ENCODE measurements at places on chromosomes 5 and 9.

GRCh38 chr9:113755433-113755832 is 120.7 kb upstream of the ZNF618 start:
- DNase-seq = no peak

DNA sequence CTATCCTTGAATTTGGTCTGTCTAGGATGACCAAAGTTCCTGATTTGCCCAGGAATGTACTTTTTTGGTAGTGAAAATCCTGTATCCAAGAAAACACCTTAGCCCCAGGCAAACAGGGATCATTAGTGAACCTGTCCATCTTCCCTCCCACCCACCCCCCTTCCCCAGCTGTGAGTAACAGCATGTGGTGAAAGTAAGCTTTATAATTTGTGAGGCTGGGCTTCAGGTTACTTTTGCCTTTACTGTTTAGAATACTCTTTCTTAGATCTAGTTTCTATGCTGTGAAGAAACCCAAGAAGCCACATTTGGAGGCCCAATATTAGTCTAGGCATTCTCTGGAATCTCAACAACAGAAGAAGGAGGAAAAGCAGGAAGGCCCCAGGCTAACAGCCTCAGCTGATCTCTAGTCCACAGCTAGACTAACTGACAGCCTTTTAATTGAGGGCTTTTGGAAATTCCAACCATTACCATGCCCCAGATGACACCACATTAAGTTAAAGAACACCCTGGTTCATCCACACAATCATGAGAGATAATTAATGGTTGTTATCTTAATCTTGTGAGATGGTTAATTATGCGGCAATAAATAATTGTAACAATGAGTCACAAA is 703.0 kb upstream of the NUDT12 start:
- DNase-seq = no peak

- DNase-seq = no peak
Measured at GRCh38 chr5:77558266-77558665, 66.2 kb upstream of the WDR41 start.

GRCh38 chr9:131651599-131651998 is 88.3 kb downstream of the RAPGEF1 start:
- no peak for DNase-seq

DNA sequence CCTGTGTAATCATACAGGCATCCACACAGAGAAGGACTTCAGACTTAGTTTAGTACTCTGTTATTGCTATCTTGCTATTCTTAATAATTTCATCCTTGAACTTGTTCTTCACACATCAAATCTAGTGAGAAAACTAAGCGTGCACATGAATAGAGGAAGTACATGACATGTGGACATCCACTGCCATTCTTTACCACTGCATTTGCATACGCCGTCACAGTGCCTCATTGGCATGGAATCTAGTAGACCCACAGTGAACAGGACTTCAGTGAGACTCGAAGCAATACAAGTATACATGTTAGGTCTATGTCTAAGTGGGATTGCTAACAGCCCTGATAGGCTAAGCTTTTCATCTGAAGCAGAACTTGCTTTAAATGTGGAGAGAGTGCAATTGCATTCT is 592.1 kb downstream of the TLE4 start:
- no peak for DNase-seq

DNA sequence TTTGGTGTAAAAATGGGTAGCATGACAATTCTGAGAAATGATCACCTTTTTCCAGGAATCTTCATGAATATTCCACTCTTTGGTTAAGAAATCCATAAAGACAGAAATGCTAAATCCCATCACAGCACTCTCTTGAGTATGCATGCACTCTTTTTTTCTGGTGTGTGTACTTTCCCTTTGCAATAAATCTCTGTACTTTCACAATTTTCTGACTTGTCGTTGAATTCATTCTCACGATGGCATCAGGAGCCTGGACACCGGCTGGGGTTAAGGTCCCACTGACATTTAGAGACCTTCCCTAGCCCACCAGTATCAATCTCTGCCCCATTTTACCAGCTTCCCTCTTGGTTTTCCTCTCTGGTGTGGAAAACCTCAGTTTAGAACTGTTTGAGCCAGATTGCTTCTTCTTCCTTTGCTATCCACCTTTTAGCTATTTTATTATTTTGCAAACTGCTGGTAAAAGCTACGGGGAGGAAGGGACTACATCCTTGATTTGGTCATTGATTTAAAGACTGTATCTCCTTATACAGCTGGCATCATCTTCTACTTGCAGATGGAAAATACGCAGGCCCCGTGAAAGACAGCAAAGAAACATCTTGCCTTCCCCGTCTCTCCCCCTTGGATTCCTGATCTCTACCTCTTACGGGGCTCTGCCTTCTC is 59.9 kb upstream of the ZFR start:
- no peak for DNase-seq

- DNase-seq = no peak
Measured at GRCh38 chr9:137829260-137829996, 48.2 kb upstream of the CACNA1B start.

DNA sequence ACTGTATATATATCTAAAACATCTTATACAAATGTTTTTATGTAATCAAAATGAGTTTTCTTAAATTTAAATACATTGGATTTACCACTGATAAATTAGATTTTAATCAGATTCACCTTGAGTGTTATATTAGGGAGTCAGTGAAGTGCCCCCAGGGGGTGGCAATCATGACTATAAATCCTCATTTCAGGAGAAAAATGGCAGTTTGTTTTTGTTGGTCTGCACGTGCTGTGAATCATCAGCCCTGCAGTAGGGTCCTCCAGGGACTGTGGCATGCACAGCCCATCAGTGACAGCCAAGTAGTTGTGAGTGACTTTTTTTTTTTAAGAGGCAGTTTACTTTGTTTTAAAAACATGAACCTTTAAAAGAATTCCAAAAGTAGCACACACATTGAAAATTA is 65.2 kb downstream of the ZSWIM6 start:
- DNase-seq = no peak

DNA sequence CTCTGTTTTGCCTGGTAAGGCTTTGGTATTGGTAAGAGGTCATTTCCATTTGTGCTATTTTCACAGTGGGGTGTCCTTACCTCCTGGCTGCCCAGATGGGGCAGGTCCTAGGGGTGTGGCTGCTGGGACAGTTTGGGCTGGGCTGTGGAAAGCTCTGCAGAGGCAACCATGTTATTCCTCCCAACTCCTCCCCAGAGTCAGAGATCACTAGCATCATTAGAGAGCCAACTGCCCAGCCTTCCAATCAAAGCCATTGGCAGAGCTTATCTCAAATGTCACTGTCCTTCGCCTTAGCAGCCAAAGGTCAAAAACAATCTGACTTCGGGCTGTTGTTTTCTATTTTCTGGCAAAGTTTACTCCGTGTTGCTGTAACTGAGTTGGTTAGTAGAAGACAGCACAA is 33.6 kb upstream of the HRH2 start:
- no peak for DNase-seq

GRCh38 chr9:19173598-19174125 is 46.4 kb upstream of the PLIN2 start:
- DNase-seq = no peak

- no peak for DNase-seq
Measured at GRCh38 chr5:133520062-133520461, 92.3 kb downstream of the FSTL4 start.

DNA sequence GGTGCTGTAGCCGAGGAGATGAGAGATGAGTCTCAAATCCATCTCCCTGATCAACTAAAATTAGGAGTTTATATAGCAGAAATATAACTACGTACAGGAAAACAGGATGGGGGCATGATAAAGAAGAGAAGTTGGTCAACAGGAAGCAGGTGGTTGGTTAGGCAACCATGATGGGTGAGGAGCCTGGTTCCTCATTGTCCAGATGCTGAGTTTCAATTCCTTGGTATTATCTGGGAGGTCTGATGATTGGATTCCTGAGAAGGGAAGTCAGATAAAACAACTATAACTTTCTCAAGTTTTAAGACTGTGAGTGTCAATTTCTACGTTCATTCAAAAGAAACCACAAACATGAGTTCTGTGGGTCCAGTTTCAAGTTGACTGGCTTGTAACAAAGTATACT is 323.9 kb downstream of the MTRR start:
- DNase-seq = no peak

- DNase-seq = no peak
Measured at GRCh38 chr9:121363622-121363961, 6.5 kb downstream of the STOM start.

DNA sequence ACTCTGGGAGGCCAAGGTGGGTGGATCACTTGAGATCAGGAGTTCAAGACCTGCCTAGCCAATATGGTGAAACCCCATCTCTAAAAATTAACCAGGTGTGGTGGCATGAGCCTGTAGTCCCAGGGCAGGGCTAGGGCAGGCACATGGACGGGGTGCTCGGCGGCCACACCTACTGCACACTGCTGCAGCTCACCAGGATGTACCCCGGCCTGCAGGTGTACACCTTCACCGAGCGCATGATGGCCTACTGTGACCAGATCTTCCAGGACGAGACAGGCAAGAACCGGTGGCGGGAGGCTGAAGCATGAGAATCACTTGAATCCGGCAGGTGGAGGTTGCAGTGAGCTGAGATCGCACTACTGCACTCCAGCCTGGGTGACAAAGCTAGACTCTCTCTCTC is 3.2 kb downstream of the ST6GALNAC4 start:
- DNase-seq = no peak

DNA sequence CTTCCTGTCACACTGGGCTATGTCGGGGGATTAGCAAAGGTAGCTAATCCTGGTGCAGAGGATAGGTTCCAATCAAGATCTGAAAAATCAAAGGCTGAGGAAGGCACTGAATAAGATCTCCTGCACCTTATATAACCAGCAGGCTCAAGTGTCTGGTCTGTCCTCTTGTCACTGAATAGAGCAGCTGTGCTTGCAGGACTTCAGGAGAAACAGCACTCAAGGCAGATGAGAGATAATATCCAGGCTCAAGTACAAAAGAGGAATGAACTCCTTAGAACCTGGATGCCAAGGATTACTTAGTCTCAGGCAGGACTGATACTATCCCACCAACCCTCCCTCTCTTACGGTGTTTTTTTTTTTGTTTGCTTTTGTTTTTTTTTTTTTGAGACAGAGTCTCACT is 108.8 kb upstream of the LRRTM2 start:
- no peak for DNase-seq

DNA sequence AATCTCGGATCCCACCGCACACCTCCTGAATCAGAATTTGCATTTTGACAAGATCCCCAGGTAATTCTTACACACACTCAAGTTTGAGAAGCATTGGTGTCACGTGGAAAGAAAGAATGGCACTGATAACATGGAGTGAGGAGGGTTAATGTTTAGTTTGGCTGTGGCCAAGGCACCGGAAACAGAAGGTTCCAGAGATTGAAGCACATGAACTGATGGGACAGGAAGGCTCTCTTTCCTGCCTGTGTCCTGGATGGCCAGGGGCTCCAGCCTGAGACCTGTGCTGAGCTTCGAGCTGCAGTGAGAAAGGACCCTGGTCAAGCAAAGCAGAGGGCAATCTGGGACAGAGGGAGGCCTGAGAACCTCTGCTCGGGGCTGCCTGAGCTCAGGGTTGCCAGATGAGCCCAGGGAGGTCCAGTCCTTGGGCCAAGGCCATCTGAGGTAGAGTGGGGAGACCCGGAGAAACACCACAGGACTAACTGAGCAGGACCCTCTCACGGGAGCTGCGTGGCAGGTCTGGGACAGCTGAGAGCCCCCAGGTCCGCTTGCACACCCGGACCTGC is 27.3 kb downstream of the AFAP1L1 start:
- DNase-seq = no peak

DNA sequence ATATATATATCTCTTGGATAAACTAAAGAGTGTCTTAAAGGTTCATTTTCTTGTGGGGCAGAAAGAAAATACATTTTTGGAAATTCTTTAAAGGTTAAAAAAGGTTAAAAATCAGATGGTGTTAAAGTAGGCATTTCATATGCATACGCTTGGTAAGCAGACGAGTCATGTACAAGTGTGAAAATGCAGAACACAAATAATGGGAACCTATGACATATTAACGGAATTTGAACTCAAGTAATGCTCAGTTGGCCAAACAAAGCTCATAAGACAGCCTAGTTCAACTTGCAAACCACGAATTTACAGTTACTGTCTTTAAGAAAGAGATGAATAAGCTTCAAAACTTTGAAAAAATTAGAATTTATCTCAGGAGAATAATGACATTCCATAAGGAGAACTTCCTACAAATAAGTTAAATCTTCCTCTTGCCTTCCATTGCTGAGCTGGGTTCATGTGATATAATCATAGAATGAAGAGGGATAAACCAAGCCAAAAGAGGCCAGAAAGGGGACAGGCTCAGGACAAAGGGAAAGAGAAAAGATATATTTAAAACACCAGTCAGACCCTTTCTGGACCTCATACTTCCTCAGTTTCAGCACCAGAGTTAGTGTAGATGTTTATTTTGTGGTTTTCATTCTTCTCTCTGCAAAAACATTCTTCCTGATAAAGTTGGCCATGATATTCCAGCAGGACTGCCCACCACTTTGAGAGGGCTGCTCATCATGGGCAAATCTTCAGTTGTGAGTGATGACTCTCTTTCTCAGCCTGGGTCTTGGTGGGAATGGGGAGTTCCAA is 256.7 kb upstream of the CD180 start:
- DNase-seq = no peak

DNA sequence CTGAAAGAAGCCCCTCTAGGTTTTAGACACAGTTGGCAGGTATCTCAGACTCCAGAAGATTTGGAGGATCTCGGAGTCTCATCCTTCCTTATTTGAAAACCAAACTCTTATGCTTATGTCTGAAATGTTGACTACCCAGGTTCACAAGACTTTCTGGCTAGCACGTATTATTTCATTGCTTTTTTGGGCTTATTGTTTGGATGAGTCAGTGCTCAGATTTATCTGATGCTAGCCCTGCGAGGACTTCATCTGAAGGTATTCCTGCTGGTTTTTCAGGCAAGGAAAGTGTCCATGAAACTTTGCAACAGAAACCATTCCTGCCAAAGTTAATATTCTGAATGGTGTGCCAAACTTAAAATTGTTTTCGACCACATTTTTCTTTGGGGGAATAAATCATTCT is 8.5 kb downstream of the OSTF1 start:
- no peak for DNase-seq

DNA sequence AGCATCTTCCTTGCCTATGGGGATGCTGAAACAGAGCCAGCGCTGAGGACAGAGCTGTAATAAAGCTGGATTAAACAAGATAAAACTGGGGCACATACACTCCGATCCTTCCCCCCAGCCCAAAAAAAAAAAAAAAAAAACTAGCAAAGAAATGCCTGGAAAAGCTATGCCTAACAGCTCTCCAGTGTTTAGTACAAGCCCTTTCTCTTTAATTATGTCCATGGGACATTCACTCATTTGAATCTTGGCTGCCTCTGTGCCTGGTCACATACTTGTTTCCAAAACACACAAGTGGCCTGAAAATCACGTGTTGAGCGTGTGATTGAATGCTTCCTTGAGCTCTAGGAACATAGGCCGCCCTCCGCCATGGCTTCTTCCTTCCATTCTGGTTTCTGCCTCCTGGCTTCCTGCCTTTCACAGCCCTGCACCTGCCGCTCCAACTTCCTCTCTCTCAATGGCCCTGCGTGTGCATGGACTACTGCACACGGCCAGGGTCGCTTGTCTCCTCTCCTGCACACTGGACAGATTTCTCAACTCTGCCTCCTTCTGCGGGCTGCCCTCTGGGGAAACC is 111.0 kb upstream of the RETREG1 start:
- DNase-seq = peak; percentile 90

DNA sequence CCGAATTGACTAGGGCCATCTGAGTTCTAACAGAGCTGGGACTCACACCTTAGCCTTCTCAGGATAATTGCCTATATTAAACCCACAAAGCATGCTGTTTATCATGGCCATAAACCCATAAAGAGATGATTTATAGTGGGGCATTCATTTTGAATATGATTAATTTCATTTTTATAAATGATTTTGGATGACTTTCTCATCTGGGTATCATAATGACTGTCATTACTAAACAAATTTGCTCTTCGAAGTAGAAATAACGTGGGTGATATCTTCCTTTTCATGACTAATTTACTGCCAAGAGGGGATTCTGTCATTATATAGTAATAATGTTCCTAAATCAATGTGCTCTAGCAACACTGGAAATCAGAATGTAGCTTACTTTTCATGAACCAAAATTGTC is 498.2 kb downstream of the CDH12 start:
- no peak for DNase-seq
